HAP-1 (cell line): ENCODE measurements at places on chromosomes 6 and 20.

GRCh38 chr20:58702161-58702510, 9.5 kb downstream of the NPEPL1 start:
- no peak for DNase-seq

- no peak for DNase-seq
Observed at GRCh38 chr6:157133856-157134255, 189.5 kb downstream of the TMEM242 start.

GRCh38 chr20:41476013-41476441, 109.4 kb upstream of the EMILIN3 start:
- DNase-seq: peak; percentile 20

GRCh38 chr20:51727872-51728271, 40.3 kb downstream of the ATP9A start:
- DNase-seq: no peak

GRCh38 chr6:166024252-166024651, 143.4 kb downstream of the TBXT start:
- DNase-seq: no peak

DNA sequence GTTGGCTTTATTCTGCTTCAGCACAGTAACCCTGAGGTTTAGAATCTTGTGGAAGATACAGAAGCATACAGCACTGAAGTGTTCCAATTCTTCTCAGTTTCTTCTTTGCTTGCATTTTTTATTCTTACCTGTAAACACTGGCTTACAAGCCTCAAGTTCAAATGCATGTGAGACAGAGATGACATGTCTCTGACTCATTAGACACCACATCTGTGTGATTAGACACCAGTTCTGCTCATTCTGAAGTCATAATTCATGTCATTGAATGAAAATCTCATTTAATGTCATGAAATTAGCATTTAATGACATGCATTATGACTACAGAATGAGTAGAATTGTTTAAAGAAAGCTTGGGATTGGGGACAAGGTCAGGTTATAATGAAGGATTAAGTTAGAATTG, 5.8 kb downstream of the GZF1 start:
- no peak for DNase-seq

DNA sequence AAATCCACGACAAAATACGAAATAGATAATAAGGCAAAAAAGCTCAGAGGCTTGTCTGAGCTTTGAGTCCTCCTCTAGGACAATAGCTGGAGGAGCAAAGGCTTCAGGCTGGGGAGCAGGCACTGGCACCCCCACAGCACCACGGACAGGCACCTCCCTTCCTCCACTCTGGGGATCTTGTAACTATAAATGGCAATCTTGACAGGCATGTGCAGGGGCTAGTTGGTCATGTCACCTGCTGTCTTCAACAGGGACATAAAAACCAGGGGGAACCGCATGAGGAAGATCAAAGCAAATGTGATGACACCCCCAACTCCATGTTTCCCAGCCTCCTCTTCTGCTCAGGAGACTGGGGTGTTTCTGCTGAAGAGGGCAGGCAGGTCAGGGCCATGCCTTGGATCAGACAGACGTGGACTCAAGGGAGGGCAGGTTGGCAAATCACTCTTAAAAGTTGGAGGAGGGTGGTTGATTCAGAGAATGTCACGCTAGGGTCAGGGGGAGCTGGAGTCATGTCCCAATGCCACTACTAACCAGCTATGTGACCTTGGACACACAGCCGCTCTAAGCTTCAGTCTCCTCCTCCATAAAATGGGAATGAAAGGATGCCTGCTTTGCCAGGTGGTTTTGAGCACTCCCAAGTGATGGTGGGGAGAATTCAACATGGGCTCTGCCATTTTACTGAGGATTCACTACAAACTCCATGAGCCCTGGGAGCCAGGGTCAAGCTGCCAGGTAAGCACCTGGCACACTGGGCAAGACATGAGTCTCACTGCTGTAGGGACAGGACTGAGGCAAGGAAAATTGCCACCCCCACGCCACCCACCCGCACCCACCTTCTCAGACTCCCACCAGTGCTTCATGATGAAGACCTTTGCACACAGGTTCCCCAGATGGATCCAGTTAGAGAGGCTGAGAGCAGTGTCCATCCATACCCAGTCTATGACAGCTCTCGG, 48.0 kb downstream of the NPEPL1 start:
- no peak for DNase-seq

GRCh38 chr20:17394411-17394810, 136.8 kb downstream of the BFSP1 start:
- DNase-seq: no peak

DNA sequence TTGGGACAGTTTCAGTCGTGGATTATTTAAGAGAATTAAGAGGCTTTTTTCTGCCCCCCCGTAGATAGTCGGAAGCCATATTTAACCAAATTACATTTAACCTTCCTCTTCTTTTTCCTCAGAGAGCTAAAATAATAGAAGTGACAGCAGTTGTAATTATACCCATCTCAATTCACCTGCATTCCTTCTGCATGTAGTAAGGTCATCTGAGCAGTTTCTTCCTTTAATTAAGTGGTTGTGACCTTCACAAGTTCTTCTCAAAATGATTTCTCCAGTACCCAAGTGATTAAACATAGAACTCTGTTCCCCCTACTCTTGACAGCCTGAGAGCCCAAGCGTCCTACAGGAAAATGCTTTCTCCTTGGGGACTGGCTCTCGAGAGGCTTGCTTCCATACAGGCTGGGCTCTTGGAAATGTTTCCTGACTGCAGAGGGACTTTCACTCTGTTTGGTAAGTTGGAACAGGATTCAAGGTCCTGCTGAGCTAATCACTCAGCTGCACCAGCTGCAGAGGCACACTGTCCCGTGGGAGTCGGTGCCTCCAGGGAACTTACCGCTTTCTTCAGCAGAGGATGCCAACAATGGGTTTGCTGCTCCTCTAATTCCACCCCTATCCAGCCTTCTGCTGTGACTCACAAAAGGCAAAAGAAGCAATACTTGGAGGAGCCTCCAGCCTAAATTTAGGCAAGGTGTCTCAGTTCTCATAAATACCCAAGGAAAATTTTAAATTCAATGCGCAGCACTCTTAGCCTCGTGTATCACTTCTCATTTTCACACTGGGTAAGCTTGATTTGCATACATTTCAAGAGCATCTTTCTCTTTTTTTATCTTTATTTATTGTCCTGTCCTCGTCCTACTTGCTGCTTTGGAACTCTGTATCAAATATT, 414.9 kb downstream of the KIF16B start:
- DNase-seq: no peak

DNA sequence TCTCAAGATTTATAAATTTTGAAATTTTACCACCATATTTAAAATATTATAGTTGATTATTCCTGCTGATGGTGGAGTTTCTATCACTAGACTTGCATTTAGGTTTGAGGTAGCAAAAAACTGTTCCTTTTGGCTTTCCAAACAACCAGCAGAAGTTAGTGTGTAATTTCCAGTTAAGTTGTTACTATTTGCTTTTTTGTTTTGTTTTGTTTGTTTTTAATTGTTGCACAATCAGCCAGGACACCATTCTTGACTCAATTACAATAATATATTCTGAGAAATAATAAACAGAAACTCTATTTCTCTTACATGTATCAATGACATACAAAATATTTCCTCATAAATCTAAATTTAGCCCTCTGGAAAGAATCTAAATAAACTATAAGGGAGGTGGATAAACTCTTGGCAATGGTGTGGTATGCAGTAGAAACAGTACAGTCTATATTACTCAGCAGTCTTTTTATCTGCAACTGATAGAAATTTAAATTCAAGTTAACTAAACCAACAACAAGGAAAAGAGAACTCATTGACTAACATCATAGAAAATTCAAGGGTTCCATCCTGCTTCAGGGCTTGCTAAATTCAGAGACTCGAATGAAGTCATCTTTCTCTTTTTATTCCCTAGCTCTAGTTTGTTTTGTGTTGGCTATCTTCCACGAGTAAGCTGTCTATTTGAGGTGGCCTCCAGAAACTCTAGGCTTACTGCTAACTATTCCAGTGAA, 19.4 kb upstream of the COL19A1 start:
- no peak for DNase-seq

GRCh38 chr6:25083784-25084507, 148.2 kb upstream of the RIPOR2 start:
- no peak for DNase-seq

- peak; percentile 79 for DNase-seq
Observed at GRCh38 chr6:11575408-11576033, 38.0 kb downstream of the TMEM170B start.

DNA sequence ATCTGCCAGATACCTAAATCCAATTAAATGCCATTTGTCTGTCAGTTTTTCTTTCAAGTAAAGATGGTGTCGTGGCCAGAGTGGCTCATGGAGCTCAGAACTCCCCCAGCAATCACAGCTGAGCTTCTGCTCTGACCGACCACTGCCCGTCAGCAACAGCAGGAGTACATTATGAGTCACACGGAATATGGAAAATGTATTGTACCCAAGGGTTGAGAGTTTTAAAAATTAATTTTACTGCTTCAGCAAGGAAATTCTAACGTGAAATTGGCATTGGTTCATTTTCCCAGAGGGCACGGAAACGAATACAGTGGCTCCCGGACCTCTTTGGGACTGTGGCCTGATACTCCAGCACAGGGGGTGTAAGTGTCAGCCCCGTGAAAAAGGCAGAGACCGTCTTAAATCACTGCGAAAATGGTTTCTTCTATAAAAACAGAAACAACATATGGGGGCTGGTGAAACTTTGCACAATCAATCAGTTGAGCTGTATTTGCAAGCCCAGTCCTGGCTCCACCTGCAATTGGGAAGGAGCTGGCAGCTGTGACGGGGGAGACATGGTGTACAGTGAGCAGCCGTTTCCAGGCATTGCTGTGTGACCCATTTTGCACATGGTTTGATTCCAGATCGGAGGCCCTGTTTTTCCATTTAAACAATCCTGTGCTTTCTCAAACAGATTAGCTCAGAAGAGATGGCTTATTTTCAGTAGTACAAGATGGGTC, 12.8 kb downstream of the NPEPL1 start:
- no peak for DNase-seq

- DNase-seq: peak; percentile 20
Observed at GRCh38 chr20:63698739-63699465, 2.5 kb downstream of the TNFRSF6B start.

- DNase-seq: no peak
Observed at GRCh38 chr6:137471986-137472385, 22.2 kb downstream of the OLIG3 start.

DNA sequence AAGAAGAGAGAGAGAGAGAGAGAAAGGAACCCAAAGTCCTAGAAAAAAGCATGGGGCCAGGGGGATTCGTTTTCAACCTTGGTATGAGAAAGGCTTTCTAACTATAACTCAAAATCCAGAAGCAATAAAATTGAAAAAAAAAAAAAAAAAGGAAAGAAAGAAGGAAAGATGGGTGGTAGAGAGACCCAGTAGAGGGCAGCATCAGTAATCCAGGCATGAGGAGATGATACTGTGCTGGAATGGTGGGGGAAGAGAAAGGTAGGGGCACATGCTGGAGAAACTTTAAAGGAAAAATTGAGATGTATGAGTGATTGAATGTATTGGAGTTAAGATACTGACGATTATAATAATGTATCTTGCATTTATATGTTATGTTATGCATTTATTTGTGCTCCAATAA, 1040.7 kb upstream of the FLRT3 start:
- no peak for DNase-seq

GRCh38 chr20:62374331-62375152, 7.4 kb upstream of the LAMA5 start:
- DNase-seq: no peak
